Ascending aorta (tissue), 2 donors: ENCODE measurements at places on chromosomes 5 and 9.
A peak's percentile ranks its signal among the peaks of the same experiment; 100 is the strongest.

- H3K36me3 ChIP-seq = no peaks in the 10 kb centered on the region
- no peaks in the 10 kb centered on the region for H3K4me1 ChIP-seq
- H3K27ac ChIP-seq = no peak overlapping the region
- no peak for DNase-seq
Measured at GRCh38 chr9:4048441-4048840, 251.4 kb downstream of the GLIS3 start.

DNA sequence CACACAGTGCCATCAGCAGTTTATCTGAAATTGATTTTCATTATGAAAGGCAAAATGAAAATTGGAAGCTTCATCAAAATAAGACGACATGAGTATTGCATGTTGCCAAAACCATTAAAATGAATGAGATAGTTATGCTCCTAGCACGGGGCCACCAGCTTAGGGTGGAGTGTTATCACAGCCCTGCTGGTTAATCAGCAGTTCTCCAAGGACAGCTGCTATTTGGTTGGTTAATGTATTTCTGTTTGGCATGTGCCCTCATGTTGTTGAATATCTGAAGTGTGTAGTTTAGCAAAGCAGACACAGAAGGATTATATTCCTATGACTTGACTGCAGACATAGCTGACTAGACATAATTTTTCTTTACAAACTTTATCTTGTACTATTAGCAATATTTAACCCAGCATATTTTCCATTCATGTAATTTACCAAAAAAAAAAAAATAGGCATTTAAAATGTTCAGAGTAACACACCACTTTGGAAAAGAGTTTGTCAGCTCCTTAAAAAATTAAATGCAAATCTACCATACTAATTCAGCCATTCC lies 98.6 kb upstream of the PIK3R1 start:
- DNase-seq = no peak
- no peak overlapping the region for H3K4me3 ChIP-seq
- H3K36me3 ChIP-seq = no peaks in the 10 kb centered on the region
- H3K4me1 ChIP-seq = no peaks in the 10 kb centered on the region

- no peaks in the 10 kb centered on the region for H3K36me3 ChIP-seq
- H3K4me3 ChIP-seq = no peak overlapping the region
- no peak for DNase-seq
- peak overlapping the region; percentile 73 for H3K27ac ChIP-seq
- peaks cover 13% of the 10 kb centered on the region for H3K4me1 ChIP-seq
Measured at GRCh38 chr5:137072361-137073115, 426.6 kb downstream of the SPOCK1 start.

DNA sequence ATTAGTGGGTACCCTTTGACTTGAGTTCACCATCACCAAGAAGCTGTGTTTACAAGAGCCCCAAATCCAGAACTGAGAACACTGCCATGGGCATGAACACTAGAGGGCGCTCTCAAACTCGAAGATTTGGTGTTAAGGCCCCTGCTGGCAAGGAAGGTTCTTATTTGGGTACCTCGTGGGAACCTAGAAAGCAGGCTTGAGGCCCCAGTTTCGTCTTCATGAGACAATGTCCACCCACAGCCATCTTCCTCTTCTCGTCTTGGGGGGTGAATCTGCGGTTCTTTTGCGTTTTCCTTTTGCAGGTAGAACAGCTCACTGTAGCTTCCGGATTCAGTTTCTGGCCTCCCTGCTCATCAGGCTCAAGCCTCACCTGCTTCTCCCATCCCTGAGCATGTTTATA lies 184.0 kb downstream of the SEMA5A start:
- peak overlapping the region; percentile 75 for H3K27ac ChIP-seq
- no peaks in the 10 kb centered on the region for H3K27me3 ChIP-seq
- H3K4me1 ChIP-seq = no peaks in the 10 kb centered on the region
- no peak for DNase-seq
- H3K4me3 ChIP-seq = no peak overlapping the region

- H3K4me3 ChIP-seq = peak overlapping the region; percentile 46
- DNase-seq = no peak
- H3K27me3 ChIP-seq = no peaks in the 10 kb centered on the region
- no peaks in the 10 kb centered on the region for H3K36me3 ChIP-seq
- peak overlapping the region; percentile 56 for H3K27ac ChIP-seq
Measured at GRCh38 chr9:16721972-16722371, 148.5 kb downstream of the BNC2 start.

GRCh38 chr9:1429297-1429696 lies 379.1 kb downstream of the DMRT2 start:
- H3K27me3 ChIP-seq = no peaks in the 10 kb centered on the region
- no peak overlapping the region for H3K27ac ChIP-seq
- DNase-seq = no peak
- no peaks in the 10 kb centered on the region for H3K4me1 ChIP-seq
- no peaks in the 10 kb centered on the region for H3K36me3 ChIP-seq

GRCh38 chr9:115808108-115808507 lies 345.5 kb upstream of the PAPPA start:
- no peak overlapping the region for H3K4me3 ChIP-seq
- no peak for DNase-seq
- no peaks in the 10 kb centered on the region for H3K4me1 ChIP-seq
- no peaks in the 10 kb centered on the region for H3K27me3 ChIP-seq
- no peaks in the 10 kb centered on the region for H3K36me3 ChIP-seq

GRCh38 chr5:95583992-95584391 lies 29.1 kb downstream of the ARSK start:
- no peaks in the 10 kb centered on the region for H3K4me1 ChIP-seq
- no peak overlapping the region for H3K27ac ChIP-seq
- no peak overlapping the region for H3K4me3 ChIP-seq
- H3K27me3 ChIP-seq = no peaks in the 10 kb centered on the region

GRCh38 chr9:32589083-32589723 lies 16.2 kb upstream of the NDUFB6 start:
- no peak overlapping the region for H3K27ac ChIP-seq
- H3K4me1 ChIP-seq = no peaks in the 10 kb centered on the region
- H3K36me3 ChIP-seq = no peaks in the 10 kb centered on the region

DNA sequence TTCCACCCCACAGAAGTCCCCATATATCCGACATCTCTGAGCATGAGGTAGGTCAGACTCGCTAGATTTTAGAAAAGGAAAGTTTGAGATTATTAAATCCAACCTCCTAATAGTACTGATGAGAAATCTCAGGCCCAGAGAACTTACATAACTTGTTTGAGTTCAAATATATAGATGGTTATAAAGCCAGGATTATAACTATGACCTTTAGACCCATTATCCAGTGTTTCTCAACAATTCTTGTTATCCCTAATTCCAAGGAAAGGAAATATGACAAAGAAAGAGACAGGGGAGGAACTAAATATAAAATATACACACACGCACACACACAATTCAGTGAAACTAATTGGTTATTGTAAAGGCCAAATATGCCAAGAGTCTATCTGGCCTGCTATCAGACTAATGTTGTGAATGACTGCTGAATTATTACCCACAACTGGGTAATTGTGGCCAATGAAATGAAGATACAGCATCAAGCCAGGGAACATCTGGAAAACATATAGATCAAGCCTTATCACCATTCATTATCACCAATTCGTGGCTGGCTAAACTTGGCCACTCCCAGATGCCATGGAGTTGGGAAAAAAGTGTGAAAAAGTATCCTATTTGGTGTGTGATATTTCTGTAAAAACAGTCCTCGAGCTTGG lies 248.4 kb downstream of the PRELID2 start:
- H3K27me3 ChIP-seq = no peaks in the 10 kb centered on the region
- H3K4me1 ChIP-seq = no peaks in the 10 kb centered on the region
- no peaks in the 10 kb centered on the region for H3K36me3 ChIP-seq
- no peak for DNase-seq
- no peak overlapping the region for H3K4me3 ChIP-seq

GRCh38 chr5:40559306-40559705 lies 120.4 kb upstream of the PTGER4 start:
- no peaks in the 10 kb centered on the region for H3K4me1 ChIP-seq
- H3K4me3 ChIP-seq = no peak overlapping the region
- H3K36me3 ChIP-seq = no peaks in the 10 kb centered on the region
- no peaks in the 10 kb centered on the region for H3K27me3 ChIP-seq
- no peak for DNase-seq

GRCh38 chr9:81634915-81635516 lies 54.3 kb downstream of the TLE1 start:
- H3K27ac ChIP-seq = no peak overlapping the region
- no peaks in the 10 kb centered on the region for H3K27me3 ChIP-seq
- H3K4me1 ChIP-seq = peaks cover 3% of the 10 kb centered on the region
- DNase-seq = no peak
- H3K36me3 ChIP-seq = no peaks in the 10 kb centered on the region

DNA sequence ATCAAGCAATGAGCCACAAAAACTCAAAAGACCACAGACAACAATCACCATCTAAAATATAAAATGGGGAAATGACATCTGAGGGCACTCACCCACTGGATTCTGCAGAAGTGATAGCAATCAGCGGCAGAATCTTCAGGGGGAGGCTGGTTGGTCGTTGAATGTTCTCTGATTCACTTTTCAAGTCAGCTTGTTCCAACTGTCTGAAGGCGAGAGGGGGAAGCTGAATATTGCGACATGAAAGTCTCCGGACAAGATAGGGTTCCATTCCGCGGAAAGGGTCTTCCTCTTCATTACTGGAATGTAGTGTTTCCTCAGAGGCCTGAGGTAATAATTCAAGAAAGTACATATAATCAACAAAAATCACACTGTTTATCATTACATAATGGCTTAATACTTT lies 94.9 kb upstream of the PDE4D start:
- DNase-seq = no peak

- no peaks in the 10 kb centered on the region for H3K4me1 ChIP-seq
- no peaks in the 10 kb centered on the region for H3K36me3 ChIP-seq
- no peak for DNase-seq
- no peaks in the 10 kb centered on the region for H3K27me3 ChIP-seq
- H3K27ac ChIP-seq = no peak overlapping the region
Measured at GRCh38 chr9:23447166-23447565, 378.9 kb downstream of the ELAVL2 start.

- H3K36me3 ChIP-seq = no peaks in the 10 kb centered on the region
- H3K27me3 ChIP-seq = no peaks in the 10 kb centered on the region
- DNase-seq = no peak
- H3K4me3 ChIP-seq = no peak overlapping the region
- no peaks in the 10 kb centered on the region for H3K4me1 ChIP-seq
- H3K27ac ChIP-seq = no peak overlapping the region
Measured at GRCh38 chr9:83584995-83585394, 37.9 kb upstream of the IDNK start.

GRCh38 chr9:73067074-73067473 lies 84.6 kb upstream of the ANXA1 start:
- H3K4me3 ChIP-seq = no peak overlapping the region
- H3K27ac ChIP-seq = no peak overlapping the region
- no peaks in the 10 kb centered on the region for H3K27me3 ChIP-seq
- H3K4me1 ChIP-seq = no peaks in the 10 kb centered on the region
- H3K36me3 ChIP-seq = no peaks in the 10 kb centered on the region
- DNase-seq = no peak

DNA sequence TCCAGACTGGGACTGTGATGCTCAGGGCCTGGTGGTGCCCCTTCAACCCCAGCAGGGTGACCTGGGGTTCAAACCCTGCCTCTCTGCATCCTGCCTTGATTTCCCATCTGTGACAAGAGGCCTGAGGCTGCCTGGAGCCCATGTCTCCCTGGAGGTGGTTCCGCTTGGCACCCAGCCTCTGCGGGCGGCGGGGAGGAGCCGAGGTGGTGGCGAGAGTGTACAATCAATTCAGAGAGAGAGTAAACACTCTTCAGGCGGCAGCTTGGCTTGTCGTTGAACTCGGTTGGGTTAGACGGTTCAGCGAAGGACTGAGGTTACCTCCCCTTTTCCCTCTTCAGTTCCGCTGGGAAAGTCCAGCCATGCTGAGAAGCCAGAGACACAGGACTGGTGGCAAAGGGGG lies 39.3 kb downstream of the NTNG2 start:
- H3K4me3 ChIP-seq = no peak overlapping the region
- no peak for DNase-seq
- H3K36me3 ChIP-seq = no peaks in the 10 kb centered on the region

DNA sequence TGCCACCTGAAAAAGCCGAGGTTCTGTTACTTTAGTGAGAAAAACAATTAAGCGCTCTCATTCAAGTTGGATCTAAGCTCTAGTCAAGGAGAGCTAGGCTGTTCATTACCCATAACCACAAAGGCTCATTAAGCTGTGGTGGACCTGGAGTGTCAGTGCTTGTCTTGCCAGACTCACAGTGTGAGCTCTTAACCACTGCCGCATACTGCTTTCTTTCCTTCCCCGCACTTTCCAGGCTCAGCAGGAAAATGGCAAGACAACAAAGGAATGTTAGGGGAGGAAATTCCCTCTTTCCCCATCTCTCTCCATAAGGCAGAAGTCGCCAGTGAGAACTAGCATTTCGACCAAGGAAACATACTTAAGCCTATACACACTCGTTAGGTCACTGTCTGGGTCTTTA lies 467.3 kb downstream of the ENC1 start:
- H3K27me3 ChIP-seq = no peaks in the 10 kb centered on the region
- H3K4me1 ChIP-seq = no peaks in the 10 kb centered on the region
- no peaks in the 10 kb centered on the region for H3K36me3 ChIP-seq
- H3K27ac ChIP-seq = no peak overlapping the region
- H3K4me3 ChIP-seq = no peak overlapping the region

GRCh38 chr9:2354216-2354615 lies 267.4 kb upstream of the VLDLR start:
- no peaks in the 10 kb centered on the region for H3K4me1 ChIP-seq
- H3K27ac ChIP-seq = no peak overlapping the region
- no peaks in the 10 kb centered on the region for H3K36me3 ChIP-seq
- H3K4me3 ChIP-seq = no peak overlapping the region
- no peaks in the 10 kb centered on the region for H3K27me3 ChIP-seq

GRCh38 chr9:68750786-68751185 lies 45.7 kb downstream of the PIP5K1B start:
- H3K27me3 ChIP-seq = no peaks in the 10 kb centered on the region
- no peak for DNase-seq
- H3K4me1 ChIP-seq = no peaks in the 10 kb centered on the region
- no peak overlapping the region for H3K27ac ChIP-seq

- no peak for DNase-seq
- H3K36me3 ChIP-seq = no peaks in the 10 kb centered on the region
- H3K4me1 ChIP-seq = no peaks in the 10 kb centered on the region
- no peaks in the 10 kb centered on the region for H3K27me3 ChIP-seq
- no peak overlapping the region for H3K27ac ChIP-seq
Measured at GRCh38 chr5:24428345-24428744, 216.4 kb downstream of the CDH10 start.

DNA sequence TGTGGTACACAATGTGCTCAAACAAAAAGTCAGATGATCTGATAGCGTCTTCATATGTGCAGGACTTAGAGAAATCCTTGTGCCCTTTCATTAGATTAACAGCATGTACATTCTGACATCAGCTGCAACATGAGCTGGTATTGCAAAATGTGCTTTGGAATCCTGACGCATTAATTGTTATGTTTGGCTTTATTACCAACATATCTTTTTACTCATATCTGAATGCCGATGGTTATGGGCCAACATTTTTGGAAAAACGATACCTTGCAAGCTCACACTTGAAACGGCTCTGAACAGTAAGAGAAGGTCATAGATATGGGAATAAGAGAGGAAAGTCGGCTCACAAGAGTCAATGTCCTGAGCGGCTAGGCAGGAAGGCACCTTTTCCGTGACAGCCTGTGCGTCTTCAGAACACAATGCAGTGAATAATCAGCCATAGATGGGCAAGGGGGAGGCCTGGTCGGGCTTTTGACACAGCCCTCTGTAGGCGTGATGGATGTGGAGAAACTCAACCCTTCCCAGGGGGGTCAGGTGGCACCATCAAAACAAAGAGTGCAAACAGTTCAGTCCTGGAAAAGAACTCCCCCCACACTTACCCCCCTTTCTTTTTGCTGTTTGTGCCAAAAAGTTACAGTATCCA lies 36.4 kb upstream of the GAS1 start:
- H3K36me3 ChIP-seq = no peaks in the 10 kb centered on the region
- H3K4me3 ChIP-seq = no peak overlapping the region
- H3K4me1 ChIP-seq = no peaks in the 10 kb centered on the region
- H3K27ac ChIP-seq = peak overlapping the region; percentile 2
- H3K27me3 ChIP-seq = no peaks in the 10 kb centered on the region
- no peak for DNase-seq
